Cardiac septum (tissue), 1 donor: ENCODE measurements at places on chromosomes 16 and 17. TPM values are rescaled to one million over a fixed set of nuclear protein-coding genes. Genes with fewer than 3 reads are reported as not detected.

Gene NUPR1
- 50.2 TPM for total RNA-seq

Gene ARHGDIA
- 158 TPM for total RNA-seq

Gene CCL16
- total RNA-seq: not detected

Gene LPCAT2
- 8.5 TPM for total RNA-seq

Gene P2RX1
- total RNA-seq: 5.1 TPM

Gene OR2C1
- not detected for total RNA-seq

Gene CACNG3
- not detected for total RNA-seq

Gene AOC2
- 0.89 TPM for total RNA-seq

Gene INCA1
- total RNA-seq: 1.8 TPM

Gene TM4SF5
- total RNA-seq: not detected

Gene E4F1
- total RNA-seq: 13.7 TPM

Gene SLC38A8
- not detected for total RNA-seq

Gene KIAA0513
- 8.3 TPM for total RNA-seq

Gene CMTR2
- total RNA-seq: 8.9 TPM

Gene CIAO2B
- total RNA-seq: 118 TPM

Gene GINS2
- 0.38 TPM for total RNA-seq

DNA sequence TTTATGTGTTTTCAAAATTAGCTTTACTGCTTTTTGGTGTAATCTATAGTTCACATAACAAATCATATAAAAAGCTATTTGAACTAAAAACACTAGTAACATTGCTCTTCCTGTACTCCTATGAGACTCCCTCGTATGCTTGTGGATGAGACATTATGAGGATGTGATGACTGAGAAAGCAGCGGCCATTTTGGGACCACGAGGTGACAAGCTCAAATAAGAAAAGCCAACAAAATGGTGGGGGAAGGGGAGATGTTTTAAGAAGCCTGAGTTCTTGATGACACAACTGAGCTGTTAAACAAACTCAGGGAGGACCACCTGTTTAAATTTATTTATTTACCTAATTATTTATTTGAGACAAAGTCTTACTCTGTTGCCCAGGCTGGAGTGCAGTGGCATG lies 4.5 kb downstream of the CCL18 start:
- DNase-seq: no peak

GRCh38 chr17:82497483-82498405 lies 21.8 kb upstream of the FOXK2 start:
- no peak for DNase-seq

DNA sequence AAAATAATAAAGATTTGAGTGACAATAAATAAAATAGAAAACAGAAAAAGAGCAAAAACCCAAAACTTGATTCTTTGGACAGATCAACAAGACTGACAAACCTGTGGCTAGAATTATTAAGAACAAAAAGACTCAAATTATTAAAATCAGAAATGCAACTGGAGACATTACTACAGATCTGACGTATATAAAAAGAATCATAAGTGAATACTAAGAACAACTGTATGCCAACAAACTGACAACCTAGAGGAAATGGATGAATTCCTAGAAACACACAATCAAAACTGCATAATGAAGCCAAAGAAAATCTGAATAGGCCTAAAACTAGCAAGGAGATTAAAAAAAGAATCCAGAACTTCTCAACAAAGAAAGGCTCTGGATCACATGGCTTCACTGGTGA lies 47.4 kb downstream of the NETO2 start:
- DNase-seq: no peak

- no peak for DNase-seq
Measured at GRCh38 chr17:81095383-81095762, 60.4 kb downstream of the BAIAP2 start.

- no peak for DNase-seq
Measured at GRCh38 chr16:1119766-1120576, 23.9 kb upstream of the C1QTNF8 start.

- DNase-seq: peak; percentile 73
Measured at GRCh38 chr16:24838554-24839266, 7.1 kb upstream of the SLC5A11 start.

DNA sequence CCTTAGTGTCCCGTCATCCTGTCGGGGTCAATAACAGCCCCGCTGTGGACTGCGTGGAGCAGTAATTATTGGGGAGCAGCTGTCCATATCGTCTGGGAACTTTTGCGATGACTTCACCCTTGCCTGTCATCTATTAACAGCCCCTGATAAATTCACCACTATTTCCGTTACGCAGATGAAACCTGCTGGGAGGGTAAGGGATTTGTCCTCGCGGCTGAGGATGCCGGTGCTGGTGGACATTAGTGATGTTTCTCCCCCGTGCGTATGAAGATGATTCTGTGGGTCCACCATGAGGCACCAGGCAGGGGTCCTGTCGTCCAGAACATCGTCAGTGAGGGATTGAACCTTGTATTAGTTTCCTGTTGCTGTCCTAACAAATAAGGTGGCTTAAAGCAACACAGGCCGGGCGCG lies 1.0 kb downstream of the FLYWCH2 start:
- no peak for DNase-seq

GRCh38 chr17:76441686-76442340 lies 11.1 kb downstream of the UBE2O start:
- DNase-seq: peak; percentile 24

DNA sequence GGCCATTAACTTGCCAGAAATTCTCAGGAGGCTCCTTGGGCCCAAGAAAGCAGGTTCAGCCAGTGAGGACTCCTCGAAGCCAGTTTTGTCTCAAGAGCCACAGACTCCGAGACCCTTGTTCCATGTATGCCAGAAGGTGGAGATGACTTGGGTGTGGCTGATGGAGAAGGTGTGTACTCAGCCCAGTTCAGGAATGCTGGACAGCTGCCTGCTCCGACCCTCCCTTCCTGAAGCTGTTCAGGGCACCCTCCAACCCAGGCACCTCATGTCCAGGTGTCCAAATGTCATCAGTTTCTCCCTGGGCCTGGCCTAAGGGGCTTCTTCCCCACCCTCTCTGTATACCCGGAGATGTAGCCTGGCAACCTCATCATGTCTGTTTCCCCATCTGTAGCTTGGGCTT lies 40.2 kb downstream of the NOG start:
- DNase-seq: no peak

DNA sequence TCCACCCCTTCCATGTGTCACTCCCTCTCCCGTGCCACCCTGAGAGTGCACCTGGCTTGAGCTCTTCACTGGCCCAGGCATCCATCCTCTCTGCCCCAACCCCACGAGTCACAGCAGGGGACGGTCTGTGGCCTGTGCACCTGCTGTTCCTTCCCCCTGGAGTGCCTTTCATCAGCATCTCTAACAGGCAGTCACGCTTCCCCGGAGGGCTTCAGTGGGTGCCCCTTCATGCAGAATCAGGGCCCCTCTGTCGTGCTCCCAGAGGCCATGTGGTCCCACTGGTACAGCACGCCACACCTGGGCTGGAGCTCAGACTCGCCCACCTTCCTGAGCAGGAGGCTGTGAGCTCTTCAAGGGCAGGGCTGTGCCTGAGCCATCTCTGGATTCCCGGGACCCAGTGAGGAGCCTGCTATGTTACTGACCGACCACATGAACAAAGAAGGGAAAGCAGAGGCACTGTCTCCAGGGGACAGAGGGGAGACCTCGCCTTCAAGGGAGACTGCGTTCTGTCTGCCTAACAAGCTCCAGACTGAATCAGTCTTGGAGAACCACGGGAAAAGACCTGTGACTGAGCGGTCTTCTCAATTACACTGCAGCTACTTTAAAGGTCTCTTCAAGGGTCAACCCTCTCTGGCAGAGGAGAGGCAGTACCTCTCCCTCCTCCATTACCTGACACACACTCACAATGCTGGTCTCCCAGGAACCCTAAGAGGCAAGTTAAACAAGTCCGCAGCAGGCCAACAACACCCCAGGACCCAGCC lies 78.8 kb upstream of the DOC2B start:
- DNase-seq: peak; percentile 33

DNA sequence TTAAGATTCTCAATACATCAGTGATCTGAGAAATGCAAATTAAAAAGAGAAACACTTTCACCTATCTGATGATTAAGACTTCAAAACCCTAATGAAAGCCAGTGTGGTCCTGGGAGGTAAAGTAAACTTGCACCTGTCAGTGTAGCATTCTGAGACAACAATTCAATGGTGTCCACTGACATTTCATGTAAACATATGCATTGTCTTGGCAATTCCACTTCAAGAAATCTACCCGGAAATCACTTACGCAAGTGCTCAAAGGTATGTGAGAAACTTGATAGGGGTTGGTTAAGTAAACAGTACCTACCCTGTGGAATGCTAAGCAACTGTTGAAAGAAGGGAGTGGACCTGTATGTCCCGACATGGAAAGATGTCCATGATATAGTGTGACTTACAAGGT lies 2.1 kb downstream of the ST6GALNAC1 start:
- no peak for DNase-seq

GRCh38 chr17:41383690-41384089 lies 1.6 kb upstream of the KRT34 start:
- no peak for DNase-seq

DNA sequence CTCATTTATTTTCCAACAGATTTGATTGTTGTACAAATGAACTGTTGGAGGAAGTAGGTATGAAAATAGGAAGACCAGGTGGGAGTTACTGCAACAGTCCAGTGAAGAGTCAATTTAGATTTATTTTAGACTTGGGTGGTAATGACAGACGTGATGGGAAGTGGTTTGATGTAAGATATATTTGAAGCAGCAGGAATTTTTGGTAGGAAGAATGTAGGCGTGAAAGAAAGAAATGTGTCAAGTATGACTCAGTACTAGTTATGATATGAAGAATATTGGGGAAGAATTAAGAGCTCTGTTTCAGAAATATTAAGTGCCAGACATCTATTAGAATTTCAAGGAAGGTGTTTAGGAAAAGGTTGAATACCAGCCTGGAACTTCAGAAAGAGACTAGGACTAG lies 247.9 kb upstream of the AXIN2 start:
- no peak for DNase-seq

- no peak for DNase-seq
Measured at GRCh38 chr16:83051451-83051850, 424.7 kb downstream of the CDH13 start.

DNA sequence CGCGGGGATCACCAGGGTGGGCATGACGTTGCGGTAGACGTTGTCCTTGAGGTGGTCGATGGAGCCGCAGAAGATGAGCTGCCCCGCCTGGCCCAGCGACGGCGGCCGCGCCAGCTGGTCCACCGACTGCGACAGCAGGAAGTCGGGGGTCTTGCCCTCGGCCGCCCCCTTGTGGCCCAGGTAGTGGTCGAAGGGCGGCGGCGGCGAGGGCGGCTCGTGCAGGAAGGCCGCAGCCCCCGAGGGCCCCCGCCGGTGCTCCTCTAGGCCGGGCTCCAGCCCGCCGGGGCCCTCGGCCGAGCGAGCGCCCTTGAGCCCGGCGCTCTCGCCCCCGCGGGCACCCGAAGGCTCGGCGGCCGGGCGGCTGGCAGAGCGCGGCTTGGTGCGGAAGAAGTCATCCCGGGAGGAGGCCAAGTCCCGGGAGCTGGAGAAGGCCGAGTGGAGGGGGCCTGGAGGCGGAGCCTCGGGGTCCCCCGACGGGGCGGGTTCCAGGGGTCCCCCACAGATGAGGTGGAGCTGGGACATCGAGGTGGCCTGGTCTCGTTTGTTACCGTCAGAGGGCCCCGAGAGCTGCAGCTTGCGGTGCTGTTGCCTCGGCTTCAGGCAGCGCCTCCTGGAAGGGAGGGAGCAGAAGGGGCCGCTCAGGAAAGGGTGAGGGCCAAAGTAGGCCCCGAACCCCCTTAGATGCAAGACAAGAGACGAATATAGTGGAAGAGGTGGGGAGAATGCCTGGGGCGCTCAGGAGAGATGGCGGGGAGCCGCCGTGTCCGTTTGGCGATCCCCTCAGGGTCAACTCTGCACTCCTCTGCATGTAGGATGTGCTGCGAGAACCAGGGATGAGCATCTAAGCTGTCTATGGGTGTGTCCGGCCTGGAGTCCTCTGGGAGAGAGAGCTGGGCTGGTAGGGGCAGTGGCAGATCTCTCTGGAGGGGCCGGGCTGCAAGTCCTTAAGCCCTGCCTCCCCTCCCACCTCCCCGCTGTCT lies 8.8 kb downstream of the FAM171A2 start:
- no peak for DNase-seq

GRCh38 chr16:62974424-62974823 lies 938.2 kb upstream of the CDH8 start:
- DNase-seq: no peak

GRCh38 chr17:7340179-7340578 lies 3.9 kb downstream of the ACAP1 start:
- no peak for DNase-seq

- DNase-seq: no peak
Measured at GRCh38 chr17:27339836-27340550, 46.1 kb downstream of the WSB1 start.

- DNase-seq: no peak
Measured at GRCh38 chr16:54935266-54935968, 4.8 kb downstream of the IRX5 start.

DNA sequence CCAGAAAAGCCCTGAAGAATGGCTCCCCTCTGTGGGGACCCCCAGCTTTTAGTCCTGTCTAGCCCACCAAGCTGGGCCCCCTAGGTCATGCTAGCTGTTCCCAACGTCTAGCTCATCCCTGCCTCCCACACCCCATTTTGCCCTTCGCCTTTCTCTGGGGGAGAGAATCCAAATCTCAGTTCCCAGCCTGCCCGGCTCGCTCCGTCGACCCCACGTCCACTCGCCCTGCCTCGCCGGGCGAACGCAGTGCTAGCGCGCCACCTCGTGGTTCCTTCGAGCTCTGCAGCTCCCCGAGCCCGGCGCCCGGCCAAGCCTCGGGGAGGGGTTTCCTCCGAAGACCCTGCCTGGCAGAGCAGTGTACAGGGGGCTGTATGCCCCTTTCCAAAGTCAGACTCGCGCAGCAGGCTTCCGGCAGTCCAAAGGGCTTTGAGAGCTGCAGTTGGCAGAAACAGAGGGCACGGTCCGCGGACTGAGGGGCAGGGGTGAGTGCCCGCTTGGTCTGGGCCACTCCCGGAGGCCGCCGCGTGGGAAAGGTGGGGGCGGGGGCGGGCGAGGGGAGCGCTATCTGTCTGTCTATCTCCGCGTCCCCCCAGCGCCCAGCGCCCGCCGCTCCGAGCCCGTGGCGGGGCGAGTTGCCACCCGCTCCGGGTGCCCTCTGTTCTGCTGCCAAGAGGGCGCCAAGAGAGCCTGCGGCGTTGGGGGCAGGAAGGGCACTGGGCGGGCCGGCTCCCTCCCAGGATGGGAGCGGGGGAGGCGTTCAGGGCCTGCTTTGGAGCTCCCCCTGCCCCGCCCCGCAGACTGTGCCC lies 1.7 kb upstream of the DLX3 start:
- peak; percentile 81 for DNase-seq

DNA sequence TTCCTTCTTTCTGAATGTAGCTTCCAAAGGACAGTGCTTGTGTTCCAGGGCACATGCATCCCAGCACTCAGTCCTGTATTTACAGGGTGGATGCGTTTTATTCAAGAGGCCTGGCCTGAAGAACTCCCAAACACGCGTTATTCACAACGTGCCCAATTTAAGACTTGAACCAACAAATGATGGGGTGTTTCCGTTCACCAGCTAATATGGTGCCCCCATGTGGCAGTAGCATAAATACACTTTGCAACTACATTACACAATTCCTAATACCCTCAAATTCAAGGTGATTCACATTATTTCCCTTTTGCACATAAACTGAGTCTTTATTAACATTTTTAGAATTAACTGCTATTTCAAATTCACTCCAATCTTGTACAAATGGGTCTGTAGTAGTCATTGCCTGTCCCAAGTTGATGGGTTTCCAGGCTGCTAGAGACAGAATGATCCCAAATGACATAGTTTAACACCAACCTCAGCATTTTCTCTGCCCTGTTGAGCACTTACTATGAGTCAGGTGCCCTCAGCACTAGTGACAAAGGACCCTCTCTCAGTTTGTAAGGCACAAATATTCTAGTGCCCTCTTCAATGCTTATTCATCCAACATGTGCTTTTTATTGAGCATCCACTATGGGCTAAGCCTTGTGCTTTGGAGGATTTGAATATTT lies 26.9 kb downstream of the HSD17B2 start:
- DNase-seq: no peak
